ENCODE measurements at places on chromosomes 6 and 20. TPM values are rescaled to one million over a fixed set of nuclear protein-coding genes. Genes with fewer than 3 reads are reported as not detected.
A peak's percentile ranks its signal among the peaks of the same experiment; 100 is the strongest.

The TXNDC5 gene
- total RNA-seq: 32.9 TPM

The BTBD3 gene
- total RNA-seq: 30.2 TPM

The ACTL10 gene
- 0.40 TPM for total RNA-seq

The SLC22A1 gene
- 0.17 TPM for total RNA-seq

The ZFP57 gene
- not detected for total RNA-seq

- DNase-seq: no peak
Observed at GRCh38 chr6:118012944-118013343, 105.9 kb downstream of the SLC35F1 start.

DNA sequence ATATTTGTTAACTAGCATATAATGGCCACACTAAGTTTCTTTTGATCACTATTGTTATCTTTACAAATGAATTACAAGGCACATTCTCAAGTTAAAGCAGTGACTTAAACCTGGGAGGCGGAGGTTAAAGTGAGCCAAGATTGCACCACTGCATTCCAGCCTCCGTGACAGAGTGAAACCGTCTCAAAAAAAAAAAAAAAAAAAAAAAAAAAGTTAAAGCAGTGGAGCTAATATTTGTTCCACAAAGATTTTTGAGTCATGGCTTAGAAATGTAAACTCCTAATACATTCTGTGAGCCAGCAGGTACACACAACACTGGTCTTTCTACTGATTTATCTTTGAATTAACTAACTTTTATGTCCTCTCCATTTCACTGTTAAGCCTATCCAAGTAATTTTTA lies 221.7 kb upstream of the HTR1E start:
- no peak for DNase-seq

- DNase-seq: no peak
Observed at GRCh38 chr6:90484903-90485302, 102.0 kb downstream of the MAP3K7 start.

DNA sequence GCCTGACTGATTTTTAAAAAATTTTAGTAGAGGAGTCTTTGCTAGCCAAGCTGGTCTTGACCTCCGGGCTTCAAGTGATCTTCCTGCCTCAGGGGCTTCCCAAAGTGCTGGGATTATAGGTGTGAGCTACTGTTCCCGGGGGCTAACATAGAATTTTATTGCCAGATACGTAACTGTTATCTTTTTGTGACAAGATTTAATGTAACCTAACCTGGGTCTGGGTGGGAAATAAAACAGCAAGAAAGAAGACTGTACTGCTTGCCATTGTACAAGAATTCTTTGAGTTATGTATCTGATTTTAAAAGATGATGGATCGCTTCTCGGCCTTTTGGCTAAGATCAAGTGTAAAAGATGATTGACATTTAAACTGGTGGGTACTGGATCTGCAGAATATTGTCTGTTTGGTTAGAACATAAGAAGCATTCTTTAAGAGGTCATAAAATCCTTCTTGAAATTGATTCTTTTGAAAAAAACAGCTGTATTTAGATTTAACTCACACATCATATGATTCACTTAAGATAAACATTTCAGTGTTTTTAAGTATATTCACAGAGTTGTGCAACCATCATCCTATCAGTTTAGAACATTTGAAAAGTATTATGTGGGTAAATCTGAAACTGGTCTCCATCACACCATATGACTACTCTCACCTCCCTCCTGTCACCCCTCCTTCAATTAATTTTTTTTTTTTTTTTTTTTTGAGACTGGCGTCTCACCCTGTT lies 21.6 kb downstream of the TPX2 start:
- no peak for DNase-seq

The B4GALT5 gene
- 37.2 TPM for total RNA-seq

GRCh38 chr6:170292111-170292406 lies 1.2 kb upstream of the DLL1 start:
- no peak for DNase-seq

GRCh38 chr6:91697010-91697695 lies 1110.3 kb upstream of the MAP3K7 start:
- no peak for DNase-seq

DNA sequence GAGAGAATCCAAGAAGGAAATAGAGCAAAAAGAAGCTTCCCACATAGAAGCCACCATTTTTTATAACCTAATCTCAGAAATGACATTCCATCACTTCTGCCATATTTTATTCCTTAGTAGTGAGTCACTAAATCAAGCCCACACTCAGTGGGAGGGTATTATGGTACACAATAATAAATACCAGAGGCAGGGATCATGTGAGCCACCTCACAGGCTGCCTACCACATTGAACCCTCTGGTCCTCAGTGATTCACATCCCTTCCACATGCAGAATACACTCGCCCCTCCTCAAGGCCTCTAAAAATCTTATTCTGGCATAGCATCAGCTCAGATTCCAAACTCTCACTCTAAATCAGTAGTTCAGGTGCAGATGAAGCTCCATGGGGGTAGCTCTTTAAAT lies 49.4 kb downstream of the TMC2 start:
- DNase-seq: no peak

GRCh38 chr20:41696428-41696827 lies 78.3 kb upstream of the CHD6 start:
- no peak for DNase-seq

The SCRT2 gene
- total RNA-seq: not detected

DNA sequence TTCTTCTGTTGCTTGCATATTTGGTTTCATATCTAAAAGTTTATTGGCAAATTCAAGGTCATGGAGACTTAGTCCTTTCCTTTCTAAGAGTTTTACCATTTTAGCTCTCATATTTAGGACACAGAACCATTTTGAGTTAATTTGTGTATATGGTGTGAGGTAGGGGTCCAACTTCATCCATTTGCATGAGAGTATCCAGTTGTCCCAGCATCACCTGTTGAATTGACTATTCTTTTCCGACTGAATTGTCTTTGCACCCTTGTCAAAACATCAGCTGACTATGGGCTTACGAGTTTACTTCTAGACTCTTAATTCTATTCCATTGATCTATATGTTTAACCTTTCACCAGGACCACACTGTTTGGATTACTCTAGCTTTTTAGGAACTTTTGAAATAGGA lies 157.5 kb downstream of the RALGAPA2 start:
- DNase-seq: no peak

The PRICKLE4 gene
- total RNA-seq: 3.8 TPM

DNA sequence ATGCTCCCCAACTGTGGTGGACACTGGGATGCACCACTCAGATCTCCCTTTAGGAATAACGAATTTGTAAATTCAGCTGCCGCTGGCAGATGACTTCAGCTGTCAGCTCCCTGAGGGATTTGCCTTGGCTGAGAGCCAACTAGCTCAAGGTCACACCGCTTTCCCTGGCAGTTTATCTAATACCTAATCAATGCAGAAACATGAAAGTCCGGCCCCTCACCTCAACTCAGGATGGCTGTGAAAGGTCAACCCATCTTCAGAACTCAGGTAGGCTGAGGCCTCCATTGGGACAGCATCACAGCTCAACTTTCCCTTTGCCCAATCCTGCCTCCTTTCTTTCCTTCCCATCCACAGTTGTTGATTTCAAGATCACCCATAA lies 22.8 kb upstream of the SCGN start:
- no peak for DNase-seq

DNA sequence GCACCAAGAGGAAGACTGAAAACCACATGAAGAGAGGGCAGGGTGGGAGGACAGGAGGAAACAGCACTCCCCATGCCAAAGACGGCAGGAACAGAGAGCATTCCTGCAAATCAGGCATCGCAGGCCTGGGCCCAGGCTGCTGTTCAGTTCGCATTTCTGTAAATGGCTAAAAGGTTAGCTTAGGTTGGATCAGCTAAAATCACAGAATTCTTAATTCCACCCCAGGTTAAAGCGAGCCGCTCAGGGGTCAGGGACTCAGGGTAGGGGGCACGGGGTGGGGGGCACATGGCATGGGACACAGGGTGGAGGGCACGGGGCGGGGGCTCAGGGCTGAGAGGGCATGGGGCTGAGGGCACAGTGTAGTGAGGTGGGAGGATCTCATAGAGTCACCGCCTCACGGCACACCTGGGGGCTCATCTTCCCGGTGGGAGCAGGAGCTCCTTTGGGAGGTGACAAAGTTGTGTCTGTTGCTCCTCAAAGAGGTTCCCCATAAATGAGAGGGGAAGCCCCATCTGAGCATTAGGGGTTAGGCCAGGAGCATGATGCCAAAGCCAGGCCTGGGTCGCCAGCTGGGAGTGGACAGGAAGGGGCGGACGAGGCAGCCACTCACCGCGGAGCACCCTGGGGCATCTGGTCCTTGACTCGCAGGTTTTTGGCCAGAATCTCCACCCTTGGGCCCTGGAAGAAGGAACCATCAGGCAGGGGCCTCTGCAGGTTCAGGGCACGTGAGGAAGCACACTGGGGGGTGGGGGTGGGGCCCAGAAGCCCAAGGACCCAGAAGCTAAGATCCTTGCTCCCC lies 200.7 kb downstream of the PREX1 start:
- no peak for DNase-seq

GRCh38 chr20:37777988-37778659 lies 84.3 kb downstream of the CTNNBL1 start:
- DNase-seq: no peak

GRCh38 chr20:31903627-31904386 lies 33.4 kb downstream of the TTLL9 start:
- DNase-seq: no peak

The TRIM40 gene
- total RNA-seq: not detected

- no peak for DNase-seq
Observed at GRCh38 chr20:49563015-49563980, 4.6 kb downstream of the PTGIS start.

GRCh38 chr6:107439406-107439805 lies 20.0 kb downstream of the PDSS2 start:
- DNase-seq: no peak

GRCh38 chr6:138769102-138769676 lies 4.4 kb upstream of the CCDC28A start:
- DNase-seq: no peak

The FOXC1 gene
- 2.7 TPM for total RNA-seq

DNA sequence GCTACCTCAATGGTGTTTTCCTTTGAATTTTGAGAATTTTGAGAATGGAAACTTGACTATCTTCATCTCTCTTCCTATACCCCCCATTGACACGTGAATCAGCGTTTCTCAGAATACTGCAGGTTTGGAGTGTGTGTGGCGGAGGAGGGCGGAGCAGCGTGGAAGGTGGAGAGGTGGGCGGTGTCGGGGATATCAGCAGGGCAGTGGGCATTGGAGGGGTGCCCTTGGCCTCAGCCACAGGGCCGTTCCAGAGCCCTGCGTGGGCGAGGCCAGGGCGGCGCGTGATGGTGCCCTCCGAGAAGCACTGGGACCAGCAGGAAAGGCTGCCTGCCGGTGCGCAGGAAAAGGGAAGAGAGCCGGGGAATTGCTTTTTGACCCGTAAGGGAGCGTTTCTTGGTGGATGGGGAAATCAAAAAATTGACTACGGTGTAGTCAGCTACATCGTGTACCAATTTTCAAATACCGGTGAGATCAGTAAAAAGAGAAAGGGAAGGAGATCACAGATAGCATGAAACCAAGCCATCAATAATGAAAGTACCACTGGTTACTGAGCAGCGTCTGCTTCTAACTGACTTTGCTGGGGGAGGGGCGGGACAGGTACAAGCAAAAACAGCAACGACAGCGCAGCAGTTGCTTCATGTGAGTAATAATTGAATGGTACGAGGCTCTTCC lies 82.7 kb upstream of the DUSP22 start:
- no peak for DNase-seq

GRCh38 chr20:15199698-15200097 lies 862.3 kb upstream of the FLRT3 start:
- no peak for DNase-seq

- no peak for DNase-seq
Observed at GRCh38 chr20:17513939-17514338, 17.2 kb downstream of the BFSP1 start.

The ZC2HC1B gene
- total RNA-seq: not detected

- no peak for DNase-seq
Observed at GRCh38 chr6:100979267-100979666, 98.1 kb upstream of the ASCC3 start.

The CTAGE9 gene
- total RNA-seq: not detected

The TBX18 gene
- 7.1 TPM for total RNA-seq

The RSPH9 gene
- 0.15 TPM for total RNA-seq

- DNase-seq: no peak
Observed at GRCh38 chr20:19802492-19803158, 44.6 kb downstream of the RIN2 start.

DNA sequence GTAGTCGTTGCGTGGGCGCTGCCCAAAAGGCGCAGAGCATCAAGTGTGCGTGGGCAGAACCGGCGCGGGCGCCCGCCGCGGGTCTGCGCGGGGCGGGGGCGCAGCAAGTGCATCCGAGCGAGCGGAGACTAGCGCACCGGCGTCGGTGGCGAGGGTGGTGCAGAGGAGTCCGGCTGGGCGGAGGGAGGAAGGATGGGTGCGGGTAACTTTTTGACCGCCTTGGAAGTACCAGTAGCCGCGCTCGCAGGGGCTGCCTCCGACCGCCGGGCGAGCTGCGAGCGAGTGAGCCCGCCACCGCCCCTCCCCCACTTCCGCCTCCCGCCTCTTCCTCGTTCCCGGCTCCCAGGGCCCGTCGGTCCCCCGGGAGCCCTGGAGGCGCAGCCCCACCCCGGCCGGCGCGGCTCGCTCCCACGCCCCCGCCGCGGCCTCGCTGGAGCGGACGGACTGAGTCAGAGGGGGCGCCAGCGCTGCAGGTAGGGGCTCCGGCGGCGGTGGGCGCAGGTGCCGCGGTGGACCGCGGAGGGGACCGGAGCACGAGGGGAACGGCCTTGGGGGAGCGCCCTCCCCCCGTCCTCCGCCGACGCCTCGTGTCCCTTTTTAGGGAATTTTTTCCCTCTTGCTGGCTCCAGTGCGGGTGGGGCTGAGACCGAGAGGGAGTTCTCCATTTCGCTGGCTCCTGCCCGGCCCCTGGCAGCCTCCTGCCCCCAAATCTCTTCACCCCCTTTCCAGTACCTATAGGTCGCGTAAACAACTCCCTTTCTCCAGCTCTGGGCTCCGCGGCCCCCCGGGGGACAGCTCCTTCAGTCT lies 1.6 kb upstream of the DBNDD2 start:
- peak; percentile 91 for DNase-seq

- DNase-seq: no peak
Observed at GRCh38 chr6:81003156-81003555, 749.3 kb downstream of the TENT5A start.

- DNase-seq: no peak
Observed at GRCh38 chr6:128667339-128667858, 147.0 kb upstream of the PTPRK start.

The FOXF2 gene
- not detected for total RNA-seq

The BPIFB3 gene
- total RNA-seq: not detected

GRCh38 chr6:31896856-31897611 lies 464 bp downstream of the EHMT2 start:
- no peak for DNase-seq

Measured in left ventricle myocardium superior (tissue), 1 donor.